ENCODE measurements at places on chromosomes 11 and 22. TPM values are rescaled to one million over a fixed set of nuclear protein-coding genes. Genes with fewer than 3 reads are reported as not detected.

ATG2A gene
- total RNA-seq: 7.6 TPM

PDGFB gene
- 3.9 TPM for total RNA-seq

NXPE4 gene
- total RNA-seq: not detected

KRTAP5-1 gene
- total RNA-seq: not detected

SYT13 gene
- not detected for total RNA-seq

OR4S2 gene
- total RNA-seq: not detected

A4GALT gene
- 1.9 TPM for total RNA-seq

SLC17A6 gene
- not detected for total RNA-seq

MOGAT2 gene
- 0.14 TPM for total RNA-seq

GRCh38 chr11:116176484-116177005, 596.2 kb downstream of the BUD13 start:
- DNase-seq: no peak

GRCh38 chr11:98230678-98231077, 790.1 kb upstream of the CNTN5 start:
- no peak for DNase-seq

GRCh38 chr22:41966607-41967240, 2.5 kb upstream of the SEPTIN3 start:
- peak; percentile 93 for DNase-seq

GRCh38 chr11:125305345-125305744, 140.8 kb downstream of the PKNOX2 start:
- DNase-seq: no peak

DNA sequence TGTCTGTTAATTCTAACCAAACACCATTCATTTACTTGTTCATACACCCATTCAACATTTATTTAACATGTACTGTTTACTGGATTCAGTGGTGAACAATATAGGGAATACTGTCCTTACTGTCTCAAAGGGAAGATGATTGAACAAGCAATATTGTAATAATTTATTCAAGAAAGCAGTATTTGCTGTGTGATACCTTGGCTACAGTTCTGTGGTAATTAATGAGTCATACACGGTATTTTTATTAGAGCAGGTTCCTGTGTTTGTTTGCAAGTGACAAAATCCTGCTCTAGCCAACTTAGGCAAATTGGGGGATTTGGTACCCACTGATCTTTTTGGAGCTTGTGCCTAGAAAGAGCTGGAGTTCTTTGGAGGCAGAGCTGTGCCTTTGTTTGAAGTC, 15.7 kb downstream of the PIH1D2 start:
- DNase-seq: no peak

DNA sequence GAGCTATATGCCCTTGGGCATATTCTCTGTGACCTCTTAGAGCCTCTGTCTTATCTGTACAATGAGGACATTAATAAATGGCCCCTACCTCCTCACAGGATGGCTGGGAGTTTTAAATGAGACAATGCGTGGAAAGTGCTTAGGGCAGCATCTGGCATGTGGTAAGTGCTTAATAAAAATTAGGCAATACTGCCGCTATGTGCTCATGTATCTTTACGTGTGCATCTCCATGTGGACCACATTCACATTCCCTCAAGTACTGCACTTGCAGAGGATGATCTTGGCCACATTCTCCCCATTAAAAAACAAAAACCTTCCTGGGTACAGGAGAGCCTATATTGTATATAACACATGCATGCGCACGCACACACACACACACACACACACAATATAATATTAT, 19.1 kb upstream of the BSX start:
- no peak for DNase-seq

DNA sequence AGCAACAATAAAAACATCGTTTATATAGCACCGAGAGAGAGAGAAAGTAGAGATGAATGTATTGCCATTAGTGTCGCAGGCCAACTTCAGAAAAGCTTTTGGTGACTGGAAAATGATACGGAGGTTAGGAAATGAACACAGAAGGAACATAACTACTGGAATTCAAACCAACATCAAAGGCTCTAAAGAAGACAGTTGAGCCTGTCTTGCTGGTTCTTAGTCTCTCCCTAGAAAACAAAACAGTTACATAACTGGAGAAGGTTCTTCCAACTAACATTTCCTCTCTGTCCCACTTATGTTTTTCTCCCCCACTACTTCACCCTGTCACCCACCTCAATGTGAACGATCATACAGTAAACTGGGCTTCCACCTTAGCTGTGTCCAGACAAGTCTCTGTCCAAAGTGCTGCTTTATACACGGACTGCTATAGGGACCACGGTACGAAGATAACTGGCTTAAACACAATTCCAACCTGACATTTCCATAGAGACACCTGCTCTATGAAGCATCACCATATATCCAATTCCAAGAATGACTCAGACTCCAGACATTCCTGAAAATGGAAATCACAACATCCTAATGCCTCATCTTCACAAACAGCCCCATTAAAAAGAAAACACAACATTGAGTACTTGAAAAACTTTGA, 85.2 kb upstream of the ARHGAP32 start:
- no peak for DNase-seq

GRCh38 chr11:103618528-103618927, 417.9 kb upstream of the DDI1 start:
- no peak for DNase-seq

- peak; percentile 80 for DNase-seq
Observed at GRCh38 chr11:68020575-68020974, 9.9 kb upstream of the NDUFS8 start.

DNA sequence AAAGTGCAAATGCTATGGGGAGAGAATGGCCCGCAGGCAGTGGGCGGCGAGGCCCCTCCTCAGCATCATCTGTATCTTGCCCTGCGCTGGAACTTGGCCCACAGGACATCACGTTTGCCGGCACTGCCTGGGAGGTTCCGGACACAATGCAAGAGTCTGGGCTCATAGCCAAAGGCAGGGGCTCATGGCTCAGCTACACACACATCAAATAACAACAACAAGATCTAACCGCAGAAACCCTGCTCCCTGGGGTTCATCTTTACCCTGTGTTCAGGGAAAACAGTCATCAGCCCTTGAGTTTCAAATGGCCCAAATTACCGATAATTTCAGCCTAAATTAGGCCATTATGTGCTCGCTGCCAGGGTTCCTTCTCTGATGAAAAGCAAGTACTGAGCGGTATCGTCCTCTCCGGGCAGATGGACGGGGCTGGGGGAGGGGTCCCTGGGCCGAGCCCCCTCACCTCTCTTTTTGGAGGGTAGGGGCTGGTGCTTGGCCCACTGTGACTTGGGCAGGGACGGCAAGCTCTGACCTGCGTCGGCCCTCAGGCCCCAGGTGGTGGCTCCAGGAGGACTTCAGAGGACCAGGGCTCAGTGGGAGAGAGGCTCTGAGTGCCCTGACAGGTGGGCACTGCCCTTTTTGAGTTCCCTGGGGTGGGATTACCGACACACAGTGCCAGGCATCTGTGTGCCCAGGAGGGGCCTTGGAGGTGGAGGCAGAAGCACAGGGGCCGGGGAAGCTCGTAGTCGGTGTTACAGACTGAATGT, 25.0 kb upstream of the GAL start:
- peak; percentile 79 for DNase-seq

- DNase-seq: peak; percentile 85
Observed at GRCh38 chr22:33302049-33302545, 243.9 kb upstream of the SYN3 start.

GRCh38 chr11:47572715-47573255, 6.0 kb downstream of the KBTBD4 start:
- no peak for DNase-seq

DNA sequence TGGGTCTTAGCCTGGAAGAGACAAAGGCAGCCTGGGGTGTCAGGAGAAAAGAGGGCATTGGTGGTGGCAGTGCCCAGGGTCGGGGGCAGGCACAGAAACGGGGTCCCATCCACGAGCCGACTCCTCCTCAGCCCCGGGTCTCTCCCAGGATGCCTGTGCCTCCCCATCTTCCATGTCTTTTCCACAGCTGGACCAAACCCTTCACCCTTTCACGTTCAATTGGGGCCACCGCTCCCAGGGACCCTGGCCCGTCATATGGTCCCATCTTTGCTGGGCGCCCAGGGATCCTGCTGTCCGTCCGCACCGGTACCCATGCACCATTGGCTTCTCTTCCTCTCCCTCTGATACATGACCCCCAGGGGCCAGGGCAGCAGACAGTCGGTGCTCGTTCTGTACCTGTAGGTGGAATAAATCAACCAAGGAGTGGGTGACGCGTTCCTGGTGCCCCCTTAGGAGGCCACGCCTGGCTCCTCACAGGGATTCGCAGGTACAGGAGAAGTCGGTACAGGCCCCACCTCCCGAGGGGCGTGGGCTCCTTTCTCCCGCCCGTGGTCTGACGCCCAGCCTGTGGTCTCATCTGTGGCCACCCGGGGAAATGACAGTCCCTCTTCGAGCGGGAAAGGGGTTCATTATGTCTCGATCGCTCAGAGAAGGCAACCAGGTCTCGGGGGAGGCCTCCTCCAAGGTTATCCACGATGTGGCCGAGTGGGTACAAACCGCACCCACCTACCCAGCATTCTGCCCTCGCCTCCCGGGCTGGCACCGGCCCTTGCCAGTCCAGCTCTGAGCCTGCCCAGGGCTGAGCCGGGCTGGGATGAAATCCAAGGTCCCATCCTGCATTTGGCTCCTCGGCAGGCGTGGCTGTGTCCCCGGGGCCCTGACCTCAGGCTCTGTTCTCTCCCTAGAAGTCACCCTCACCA, 1493.6 kb downstream of the BRD1 start:
- DNase-seq: no peak

- DNase-seq: no peak
Observed at GRCh38 chr11:100119176-100119575, 567.9 kb upstream of the ARHGAP42 start.

DNA sequence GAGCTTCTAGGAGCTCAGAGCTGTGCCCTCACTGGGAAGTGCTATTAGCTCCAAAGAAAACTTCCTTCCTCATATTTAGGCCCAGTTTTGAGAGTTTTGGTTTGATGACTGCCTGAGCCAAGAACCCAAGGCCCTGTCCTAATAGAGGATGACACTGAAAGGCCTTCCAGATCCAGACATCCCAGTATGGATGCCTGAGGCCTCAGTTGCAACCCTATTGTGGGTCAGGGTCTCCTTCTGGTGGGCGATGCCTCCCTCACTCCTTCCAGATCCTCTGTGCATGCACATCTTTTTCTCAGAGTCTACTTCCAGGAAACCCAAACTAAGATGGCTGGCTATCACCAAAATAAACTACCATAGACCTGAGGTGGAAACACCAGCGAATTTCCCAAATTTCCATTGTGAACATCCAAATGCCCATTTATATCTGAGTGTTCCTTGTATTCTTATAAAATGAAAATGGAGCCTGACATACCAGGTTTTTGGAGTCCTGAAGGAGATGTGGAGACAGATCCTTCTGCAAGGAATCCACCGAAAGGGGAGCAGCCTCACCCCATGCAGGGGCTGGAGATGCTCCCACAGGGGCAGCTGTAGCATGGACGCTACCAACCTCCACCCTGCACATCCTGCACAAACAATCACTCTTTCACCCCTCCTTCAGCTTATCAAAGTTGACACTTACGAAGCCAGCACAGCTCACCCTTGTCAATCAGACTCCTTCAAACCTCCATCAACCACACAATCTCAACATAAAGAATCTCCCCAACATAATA, 61.1 kb downstream of the GGTLC2 start:
- DNase-seq: no peak

DNA sequence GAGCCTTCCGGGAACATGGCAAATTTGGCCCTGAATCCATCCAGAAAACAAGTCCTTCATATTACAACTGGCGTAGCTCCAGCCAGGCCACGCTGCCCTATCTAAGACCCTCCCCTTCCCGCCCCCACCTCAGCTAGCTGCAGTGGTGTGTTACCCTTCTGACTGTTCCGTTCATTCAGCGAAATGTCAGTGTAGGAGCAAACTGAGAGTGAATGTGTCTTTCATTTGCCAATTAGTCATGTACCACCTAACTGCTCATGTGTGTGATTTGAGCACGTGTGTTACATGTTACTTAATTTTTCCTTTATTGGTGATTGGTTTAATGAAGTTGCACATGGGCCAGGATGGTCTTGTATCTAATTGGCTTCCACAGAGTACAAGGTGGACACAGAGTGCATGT, 34.8 kb upstream of the POU2AF1 start:
- DNase-seq: no peak

DNA sequence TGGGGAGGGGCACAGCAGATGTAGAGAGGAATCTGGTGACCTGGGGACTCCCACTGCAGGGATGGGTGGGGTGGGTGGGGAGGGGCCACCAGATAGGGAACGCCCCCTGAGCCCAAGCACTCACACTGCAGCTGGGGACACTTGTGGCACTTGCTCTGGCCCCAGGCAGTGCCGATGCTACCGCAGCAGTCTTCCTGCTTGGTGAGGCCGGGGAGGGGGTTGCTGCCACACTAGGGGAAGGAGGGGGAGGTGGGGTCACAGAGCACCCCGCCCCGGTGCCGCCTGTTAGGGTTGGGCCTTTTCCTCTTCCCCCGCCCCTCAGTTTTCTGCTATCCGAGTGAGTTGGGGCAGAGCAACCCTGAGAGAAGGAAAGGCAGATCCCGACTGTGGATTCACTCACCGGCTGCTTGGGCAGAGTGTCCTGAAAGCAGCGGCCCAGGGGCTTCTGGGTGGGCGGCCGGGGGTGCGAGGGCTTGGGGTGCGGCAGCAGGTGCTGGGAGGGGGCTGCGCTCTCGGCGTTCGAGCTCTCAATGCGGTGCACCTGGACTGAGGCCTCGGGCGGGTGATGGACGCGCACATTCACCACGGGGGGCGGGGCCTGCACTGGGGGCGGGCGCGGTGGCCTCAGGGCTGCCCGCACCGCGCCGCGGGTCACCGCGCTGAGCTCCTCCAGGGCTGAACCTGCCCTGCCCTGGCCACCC, 4.7 kb downstream of the LTBP3 start:
- no peak for DNase-seq

DNA sequence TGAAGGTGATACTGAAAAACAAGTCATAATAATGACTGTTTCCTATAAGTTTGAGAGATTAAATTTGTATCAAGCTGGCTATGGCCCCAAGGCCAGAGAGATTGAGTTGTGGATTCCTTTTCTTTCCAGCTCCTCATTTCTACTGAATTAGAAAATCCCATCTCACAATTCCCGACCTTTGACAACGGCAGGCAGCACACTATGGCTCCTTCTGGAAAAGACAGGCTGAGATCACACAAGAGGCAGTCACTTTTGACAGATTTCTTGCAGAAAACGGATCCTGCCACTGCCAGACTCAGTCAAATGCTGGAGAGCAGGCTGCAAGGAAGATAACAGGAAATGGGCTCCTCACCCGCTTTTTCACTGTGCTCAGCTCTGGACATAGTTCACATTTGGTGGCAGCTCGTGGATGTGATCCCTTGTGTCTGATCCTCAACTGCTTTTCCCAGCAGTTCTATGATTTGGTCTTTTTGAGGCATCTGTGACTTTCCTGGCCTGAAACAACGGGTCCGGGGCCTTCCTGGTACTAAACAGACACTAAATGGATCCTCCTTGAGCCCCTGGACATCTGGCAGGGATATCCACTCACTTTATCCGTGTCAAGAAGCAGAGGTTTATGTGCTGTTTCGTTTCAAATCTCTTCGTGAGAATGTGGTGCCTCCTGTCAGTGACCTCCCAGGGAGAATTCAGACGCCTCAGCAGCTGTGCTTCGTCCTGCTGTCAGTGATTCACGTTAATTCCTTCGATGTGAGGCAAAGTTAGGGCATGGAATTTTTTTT, 26.1 kb upstream of the RTL6 start:
- DNase-seq: peak; percentile 55

GRCh38 chr11:19683141-19683805, 29.4 kb upstream of the NAV2 start:
- peak; percentile 46 for DNase-seq
